ENCODE measurements at places on chromosomes 3 and 15.

GRCh38 chr15:60469893-60470641 is 8.9 kb downstream of the ICE2 start:
- DNase-seq = no peak

GRCh38 chr15:87118846-87119245 is 1039.2 kb downstream of the AGBL1 start:
- no peak for DNase-seq

GRCh38 chr15:66737243-66738010 is 35.4 kb downstream of the SMAD6 start:
- no peak for DNase-seq

DNA sequence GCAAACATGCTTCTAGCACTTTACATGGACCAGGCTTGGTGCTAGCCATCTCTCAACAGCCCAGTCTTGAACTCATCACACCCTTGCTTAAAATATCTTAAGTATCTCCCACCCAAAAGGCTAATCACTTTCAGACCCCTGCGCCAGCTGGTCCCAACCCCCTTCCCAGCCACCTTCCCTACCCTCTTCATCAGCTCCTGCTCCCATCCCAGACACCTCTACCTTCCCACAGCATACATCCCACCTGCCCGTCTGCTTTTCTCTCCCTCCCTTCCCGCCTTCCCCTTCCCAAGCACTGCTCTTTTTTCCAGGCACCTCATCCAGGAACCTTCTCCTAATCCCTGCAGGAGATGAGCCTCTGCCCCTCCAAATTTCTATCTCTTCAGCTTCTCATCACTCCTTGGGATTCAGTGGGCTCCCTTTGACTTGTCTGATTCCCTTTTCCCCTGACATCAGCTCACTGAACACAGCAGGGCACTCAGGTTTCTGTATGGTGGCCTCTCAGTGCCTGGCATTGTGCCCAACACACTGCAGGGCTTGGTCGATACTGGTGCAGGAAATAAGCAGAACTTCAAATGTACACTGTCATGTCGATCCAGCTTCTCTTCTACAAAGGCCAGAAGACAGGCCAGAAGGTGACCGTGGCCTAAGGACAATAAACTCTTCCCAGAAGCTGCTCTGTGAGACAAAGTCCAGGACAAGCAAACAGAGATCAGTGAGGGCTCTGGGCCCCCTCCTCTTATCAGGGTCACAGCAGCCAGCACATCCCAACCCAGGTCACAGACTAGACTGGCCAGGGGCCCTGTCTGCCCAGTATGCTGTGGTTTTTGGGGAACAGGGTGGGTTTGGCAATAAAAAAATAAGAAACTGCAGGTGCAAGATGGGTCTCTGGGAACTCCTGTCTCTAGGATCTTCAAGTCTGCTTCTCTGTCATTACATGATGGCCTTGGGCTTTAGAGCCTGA is 2.2 kb upstream of the ITIH1 start:
- DNase-seq = no peak

GRCh38 chr15:94576889-94577533 is 345.6 kb downstream of the MCTP2 start:
- DNase-seq = no peak

DNA sequence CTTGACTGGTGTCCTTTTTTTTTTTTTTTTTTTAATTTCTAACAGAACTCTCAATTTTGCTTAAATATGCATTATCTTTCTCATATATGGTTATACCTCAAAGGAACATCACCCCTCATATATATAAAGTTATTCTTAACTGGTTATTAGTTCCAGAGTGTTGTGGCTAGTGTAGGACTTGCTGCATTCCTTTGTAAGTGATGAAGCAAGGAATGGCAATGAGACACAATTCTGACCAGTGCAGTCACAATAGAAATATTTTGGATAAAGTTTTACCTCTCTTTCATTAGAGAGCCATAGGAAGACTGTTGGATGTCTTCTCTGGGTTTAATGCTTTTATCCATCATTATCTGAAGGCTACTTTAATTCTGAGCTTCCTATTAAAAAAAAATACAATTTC is 75.5 kb upstream of the CBLB start:
- DNase-seq = no peak

DNA sequence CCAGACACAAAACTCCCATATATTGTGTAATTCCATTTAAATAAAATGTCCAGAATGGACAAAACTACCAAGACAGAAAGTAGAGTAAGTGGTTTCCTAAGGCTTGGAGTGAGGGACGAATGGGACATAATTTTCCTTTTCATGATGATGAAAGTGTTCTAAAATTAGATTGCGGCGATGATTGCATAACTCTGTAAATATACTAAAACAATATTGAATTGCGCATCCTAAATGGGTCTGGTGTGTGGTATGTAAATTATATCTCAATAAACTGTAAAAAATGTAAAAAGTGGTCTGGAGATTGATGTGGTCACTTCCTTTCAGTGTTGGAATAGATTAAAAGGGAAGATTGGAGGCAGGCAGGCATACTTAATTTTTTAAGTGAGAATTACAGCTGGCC is 105.9 kb upstream of the KCNAB1 start:
- DNase-seq = no peak

- no peak for DNase-seq
Measured at GRCh38 chr3:88147261-88147660, 2.5 kb upstream of the C3orf38 start.

GRCh38 chr3:126340081-126340511 is 17.1 kb downstream of the KLF15 start:
- DNase-seq = no peak

DNA sequence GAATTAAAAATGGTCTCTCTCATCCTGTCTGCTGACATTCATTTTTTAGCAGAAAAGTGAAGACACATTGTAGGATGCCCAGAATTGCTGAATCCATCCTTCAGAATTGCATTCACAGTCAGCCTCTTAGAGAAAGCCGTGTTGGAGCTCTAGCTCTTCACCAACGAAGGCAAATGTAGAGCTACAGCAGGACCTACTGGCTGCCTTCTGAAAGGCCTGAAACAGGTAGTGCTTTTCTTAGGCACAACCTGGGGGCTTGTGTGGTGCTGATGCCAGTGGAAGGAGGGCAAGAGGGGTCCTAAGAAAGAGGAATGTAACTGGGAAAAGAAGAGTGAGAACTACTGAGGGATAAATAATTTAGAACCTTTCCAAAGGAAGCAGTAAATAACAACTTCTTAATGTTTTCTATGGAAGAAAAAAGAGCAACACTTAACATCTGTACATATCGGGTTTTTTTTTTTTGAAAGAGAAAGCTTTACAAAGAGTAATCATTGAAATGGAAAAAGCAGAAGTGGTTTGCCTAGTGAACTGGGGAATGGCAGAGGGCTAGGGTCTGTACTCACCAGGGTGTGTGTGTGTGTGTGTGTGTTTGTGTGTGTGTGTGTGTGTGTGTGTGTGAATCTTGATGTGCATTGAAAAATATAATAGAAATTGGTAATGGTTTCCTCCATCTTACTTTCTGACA is 297.8 kb downstream of the SATB1 start:
- no peak for DNase-seq

DNA sequence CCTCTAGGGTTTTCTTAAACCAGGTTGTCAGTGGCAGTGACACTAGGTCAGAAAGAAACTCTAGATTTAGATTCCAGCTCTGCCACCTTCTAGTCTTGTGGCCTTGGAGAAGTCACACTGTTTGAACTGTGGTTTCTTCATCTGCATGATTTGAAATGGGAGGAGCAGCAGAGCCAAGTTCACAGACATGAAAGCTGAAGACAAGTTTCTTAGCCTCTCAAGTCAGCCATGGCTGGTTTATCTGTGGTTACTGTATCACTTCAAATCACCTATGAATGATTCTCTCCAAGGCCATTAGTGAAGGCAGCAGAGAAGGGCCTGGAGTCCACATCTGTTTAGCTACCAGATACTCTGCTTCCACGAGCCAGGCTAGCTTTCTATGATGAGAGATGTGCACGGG is 15.6 kb downstream of the CLEC3B start:
- no peak for DNase-seq

- no peak for DNase-seq
Measured at GRCh38 chr3:157083824-157084223, 76.1 kb downstream of the CCNL1 start.

DNA sequence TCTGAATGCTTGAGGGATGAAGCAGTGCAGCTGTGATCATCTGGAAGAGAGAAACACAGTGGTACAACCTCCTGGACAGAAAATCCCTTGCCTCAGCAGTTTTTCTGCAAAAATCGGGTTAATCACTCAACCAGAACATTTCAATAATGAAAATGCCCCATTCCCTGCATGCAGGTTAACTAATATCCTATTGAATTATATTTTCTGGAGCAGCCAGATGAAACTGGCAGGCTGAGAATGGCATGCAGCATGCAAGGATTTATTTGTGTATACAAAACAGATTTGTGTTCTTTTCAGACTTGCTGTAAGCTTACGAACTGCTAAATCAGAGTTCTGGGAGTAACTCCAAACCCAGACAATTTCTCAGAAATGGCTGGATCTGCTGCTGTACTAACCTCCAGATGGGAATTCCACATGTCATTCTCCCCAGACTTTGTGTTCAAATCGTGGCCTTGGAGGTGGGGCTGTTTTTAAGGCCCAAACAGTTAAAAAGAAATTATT is 39.1 kb downstream of the SLC9A9 start:
- DNase-seq = no peak

GRCh38 chr3:51386159-51386851 is 1.2 kb downstream of the MANF start:
- DNase-seq = no peak

DNA sequence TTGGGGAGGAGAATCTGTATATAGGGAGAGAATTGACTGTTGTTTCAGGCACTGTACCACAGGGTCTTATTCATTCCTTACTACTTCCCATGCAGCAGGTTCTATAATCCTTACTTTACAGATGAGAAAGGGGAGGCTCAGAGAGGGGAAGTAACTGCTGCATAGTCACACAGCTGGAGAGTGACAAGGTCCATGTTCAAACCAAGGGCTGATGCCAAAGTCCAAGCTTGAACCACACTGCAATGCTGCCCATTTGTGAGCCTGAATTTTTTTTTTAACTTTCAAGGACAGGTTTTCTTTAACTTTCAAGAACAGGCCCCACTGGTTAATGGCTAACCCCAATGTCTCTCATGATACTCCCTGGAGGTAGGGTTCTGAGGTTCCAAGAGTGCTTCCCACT is 26.2 kb downstream of the RBP2 start:
- no peak for DNase-seq

GRCh38 chr3:140863580-140864009 is 78.0 kb upstream of the SLC25A36 start:
- DNase-seq = no peak

DNA sequence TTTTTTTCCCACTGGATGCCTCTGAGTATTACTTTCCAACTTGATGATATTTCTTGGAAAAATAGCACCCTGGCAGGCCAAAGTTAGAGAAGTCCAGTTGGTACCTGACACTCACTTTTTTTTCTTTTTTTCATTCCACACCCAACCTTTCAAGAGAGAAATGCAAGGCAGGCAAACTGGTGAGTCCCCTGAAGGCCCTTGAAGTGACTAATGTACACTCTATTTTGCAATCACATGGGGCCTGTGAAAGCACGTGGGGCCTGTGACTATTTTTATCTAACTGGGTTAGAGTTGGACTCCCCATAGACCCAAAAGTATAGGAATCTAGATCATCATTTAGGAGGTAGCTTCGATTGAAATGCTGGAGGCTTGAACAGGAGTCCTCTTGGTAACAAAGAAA is 316.7 kb downstream of the CHL1 start:
- no peak for DNase-seq

DNA sequence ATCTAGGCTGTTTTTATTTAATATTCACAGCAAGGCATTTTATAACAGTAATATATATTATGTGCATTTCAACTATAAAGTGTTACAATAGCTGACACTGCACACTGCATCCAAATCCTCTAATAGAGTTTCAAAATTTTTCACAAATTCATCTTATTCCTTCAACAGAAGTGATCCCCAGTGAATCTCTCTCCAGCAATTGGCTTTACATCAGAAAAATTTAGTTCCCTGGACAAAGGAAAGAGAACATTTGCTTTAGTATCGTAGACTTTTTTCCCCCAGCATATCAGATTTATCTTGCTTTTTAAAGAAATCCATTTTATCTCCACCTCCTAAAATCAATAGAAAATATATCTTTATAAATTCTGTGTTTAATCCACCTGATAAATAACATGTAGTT is 868.6 kb downstream of the TBL1XR1 start:
- DNase-seq = no peak

DNA sequence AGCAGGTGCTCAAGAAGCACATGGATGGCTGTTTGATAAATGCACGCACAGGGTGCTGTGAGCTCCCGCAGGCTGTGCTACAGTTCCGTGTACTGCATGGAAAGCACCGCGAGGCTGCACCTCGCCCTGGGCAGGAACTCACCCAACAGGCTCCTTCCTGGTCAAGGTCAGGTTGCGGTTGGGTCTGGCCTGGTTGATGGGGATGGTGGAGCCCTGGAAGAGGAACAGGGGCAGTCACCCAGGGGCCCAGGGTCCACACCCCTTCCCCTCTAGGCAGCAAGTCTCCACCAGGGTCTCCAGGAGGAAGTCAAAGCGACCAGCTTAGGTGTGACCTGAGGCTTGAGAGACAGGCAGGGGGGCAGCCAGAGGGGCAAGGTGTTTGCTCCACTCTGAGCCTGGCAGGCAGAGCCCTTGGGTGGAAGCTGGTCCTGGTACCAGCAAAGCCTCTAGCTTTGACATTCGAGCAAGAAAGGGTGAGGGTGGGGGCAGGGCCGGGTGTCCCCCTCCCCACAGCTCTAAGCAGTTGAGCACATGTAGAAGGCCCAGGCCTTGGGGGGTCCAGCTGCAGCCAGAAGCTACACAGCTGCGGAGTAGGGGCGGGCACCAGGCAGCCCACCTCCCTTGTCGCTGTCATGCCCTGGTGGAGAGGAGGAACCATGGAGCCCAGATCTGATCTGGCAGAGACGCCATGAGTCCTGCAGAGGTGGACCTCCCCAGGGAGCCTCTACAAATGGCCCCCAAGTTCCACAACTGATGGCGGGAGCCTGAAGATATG is 46.3 kb upstream of the SLC41A3 start:
- DNase-seq = no peak

DNA sequence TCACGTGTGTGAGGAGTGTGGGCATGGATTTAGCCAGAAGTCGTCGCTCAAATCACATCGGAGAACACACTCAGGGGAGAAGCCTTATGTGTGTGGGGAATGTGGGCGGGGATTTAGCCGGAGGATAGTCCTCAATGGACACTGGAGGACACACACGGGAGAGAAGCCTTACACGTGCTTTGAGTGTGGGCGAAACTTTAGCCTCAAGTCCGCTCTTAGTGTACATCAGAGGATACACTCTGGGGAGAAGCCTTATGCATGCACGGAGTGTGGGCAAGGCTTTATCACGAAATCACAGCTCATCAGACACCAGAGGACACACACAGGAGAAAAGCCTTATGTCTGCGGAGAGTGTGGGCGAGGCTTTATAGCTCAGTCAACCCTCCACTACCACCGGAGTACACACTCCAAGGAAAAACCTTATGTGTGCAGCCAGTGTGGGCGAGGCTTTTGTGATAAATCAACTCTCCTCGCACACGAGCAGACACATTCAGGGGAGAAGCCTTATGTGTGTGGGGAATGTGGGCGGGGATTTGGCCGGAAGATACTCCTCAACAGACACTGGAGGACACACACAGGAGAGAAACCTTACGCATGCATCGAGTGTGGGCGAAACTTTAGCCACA is 28.1 kb downstream of the ZNF589 start:
- DNase-seq = no peak

- no peak for DNase-seq
Measured at GRCh38 chr3:144593881-144594280, 622.3 kb downstream of the DIPK2A start.
